ENCODE measurements at places on chromosomes 16 and 17.

DNA sequence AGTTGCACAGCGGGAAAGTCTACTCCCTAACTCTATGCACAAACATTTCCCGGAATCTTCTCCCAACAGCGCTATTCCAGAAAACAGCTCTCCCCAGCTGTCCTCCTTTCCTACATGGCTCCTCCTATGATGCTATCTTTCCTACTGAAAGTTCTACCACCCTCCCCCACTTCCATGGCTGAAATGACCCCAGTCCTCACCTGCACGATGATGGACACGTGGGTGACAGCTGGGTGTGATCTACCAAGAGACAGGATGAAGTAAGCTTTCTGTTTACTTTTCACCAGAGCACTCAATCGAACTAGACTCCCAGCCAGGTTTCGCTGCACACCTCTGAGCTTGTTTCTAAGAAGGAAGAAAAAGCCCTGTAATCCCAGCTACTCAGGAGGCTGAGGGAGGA, 10.7 kb downstream of the CTC1 start:
- DNase-seq: no peak

DNA sequence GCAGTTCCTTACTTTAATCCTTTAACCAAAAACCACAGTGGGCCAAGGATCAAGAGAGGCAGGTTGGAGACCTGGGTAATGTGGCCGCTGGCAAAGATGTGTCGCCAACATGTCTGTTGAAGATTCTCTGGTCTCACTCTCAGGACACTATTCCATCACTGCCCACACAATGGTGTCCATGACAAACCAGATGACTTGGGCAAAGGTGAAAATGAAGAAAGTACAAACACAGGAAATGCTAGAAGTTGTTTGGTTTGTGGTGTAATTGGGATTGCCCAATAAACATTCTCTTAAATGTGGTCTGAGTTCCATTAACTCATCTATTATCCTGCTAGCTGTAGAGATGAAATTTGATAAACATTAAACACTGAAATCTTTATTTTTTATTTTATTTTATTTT, 43.3 kb downstream of the SALL1 start:
- DNase-seq: no peak

DNA sequence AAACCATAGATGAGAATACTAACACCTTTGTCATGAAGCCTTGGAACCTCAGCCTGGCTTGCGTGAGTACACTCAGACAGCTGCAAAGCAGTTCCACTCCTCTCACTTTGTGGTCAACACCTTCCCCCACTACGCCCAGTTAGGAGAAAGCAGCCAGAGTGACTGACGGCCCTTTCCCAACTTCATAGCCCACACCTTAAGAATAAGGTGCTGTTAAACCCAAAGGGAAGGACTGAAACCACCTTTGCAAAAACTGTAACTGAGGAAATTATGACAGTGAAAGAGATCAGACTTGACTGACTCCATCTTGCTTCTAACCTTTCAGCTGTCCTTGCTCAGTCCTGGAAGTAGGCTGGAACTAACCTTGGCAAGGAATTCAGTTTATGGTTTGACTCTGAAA, 13.7 kb downstream of the N4BP1 start:
- DNase-seq: no peak

DNA sequence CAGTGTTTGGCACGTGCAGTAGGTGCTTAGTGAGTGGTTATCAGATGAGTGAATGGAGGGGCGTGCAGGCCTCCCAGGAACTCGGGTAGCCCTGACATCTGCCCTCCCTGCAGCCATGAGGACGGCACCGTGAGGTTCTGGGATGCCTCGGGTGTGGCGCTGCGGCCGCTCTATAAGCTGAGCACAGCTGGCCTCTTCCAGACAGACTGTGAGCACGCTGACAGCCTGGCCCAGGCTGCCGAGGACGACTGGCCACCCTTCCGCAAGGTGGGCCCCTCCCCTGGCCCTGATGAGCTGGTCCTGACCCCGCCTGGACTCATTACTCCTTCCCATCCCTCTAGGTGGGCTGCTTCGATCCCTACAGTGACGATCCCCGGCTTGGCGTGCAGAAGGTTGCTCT, 11.1 kb downstream of the LLGL1 start:
- DNase-seq: no peak

DNA sequence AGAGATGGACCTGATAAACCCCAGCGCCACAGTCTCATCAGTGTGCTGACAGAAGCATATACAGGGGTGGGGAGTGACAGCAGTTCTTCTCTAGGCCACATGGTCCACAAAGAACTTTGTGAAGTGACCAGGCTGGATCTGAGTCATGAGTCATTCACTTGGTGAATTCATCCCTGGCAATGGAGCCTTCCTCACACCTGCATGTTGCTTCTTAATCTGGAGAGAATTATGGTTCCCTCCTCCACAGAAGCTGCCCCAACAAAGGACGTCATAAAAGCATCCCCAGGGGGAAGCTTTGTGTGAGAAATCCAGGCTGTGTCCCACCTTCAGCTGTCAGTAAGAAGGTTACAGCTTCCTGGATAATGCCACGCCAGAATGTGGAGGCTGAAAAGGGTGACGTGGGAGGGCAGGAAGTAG, 215.6 kb upstream of the MAF start:
- no peak for DNase-seq

DNA sequence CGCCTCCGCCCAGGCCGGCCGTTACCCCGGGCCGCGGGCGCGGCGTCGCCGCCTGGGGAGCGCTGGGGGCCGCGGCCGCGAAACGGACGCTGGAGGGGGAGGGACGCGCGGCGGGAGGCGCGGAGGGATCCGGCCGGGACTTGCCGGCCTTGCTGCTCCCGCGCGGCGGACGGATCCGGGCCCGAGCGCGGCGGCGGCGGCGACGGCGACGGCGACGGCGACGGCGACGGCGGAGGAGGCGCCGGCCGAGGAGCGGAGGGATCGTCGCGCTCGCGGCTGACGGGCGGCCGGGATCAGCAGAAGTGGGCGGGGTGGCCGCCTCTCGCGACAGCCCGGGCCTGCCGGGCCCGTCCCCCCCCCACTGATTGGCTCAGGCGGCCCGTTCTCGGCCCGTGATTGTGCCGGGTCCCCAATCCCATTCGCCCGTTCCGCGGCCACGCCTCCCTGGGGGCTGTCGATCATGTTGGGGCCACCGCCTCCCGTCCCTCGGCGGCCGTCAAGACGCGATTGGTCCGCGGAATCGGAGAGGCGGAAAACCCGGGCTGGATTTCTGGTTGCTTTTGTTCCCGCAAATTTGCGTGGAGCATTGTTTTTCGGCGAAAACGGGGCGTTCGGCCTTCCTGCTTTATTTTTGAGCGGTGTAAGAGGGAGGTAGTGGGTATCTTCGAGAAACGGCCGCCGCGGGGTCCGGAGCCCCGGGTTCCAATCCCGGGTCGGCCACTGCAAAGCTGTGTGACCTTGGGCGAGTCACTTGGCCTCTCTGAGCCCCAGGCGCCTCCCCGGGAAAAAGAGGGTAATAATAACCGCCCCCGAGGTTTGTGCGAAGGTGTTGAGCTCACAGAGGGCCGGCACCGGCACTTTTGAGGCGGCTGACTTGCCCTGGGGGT, at the start of gene ZCCHC14:
ZCCHC14 (minus strand) TSS at position 304 of the 887 bp plus-strand sequence. CDS start 786 bp downstream, outside the sequence.
- peak; percentile 100 for DNase-seq
